ENCODE measurements at places on chromosomes 1 and 21.

GRCh38 chr1:191595170-191595569, 563.1 kb upstream of the RGS18 start:
- no peak for DNase-seq

DNA sequence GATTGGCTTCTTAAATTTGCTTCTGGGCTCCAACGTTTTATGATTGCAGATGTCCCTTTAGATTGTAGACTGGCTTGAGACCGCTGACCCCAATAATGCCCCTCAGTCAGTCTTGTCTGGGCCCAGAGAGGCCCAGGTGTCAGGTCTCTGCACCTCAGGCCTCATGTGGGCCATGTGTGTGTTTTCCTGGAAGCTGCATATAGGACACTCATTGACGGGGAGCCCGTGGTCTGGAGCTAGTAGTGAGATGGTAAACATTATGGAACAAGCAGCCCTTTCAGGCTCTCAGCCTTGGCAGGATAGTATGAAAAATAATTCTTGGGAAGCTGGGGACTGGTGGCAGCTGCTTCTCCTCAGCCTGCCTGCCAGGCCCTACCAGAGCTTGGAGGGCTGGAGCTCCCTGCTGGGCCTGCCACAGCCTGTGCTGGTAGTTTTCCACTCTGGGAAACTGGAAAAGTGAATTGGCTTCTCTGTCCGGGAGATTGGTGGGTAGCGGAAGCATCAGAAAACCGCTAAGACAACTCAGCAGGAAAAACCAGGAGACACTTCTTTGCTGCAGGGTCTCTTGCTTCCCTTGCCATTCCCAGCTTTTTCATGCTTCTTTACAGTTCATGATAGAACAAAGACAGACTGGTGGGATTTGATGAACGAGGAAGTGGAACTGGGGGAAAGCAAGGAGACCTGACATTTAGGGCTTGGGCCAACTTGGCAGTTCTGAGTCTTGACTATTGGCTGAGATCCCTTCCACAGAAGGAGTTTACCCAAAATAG, 57.8 kb upstream of the HSD17B7 start:
- no peak for DNase-seq

DNA sequence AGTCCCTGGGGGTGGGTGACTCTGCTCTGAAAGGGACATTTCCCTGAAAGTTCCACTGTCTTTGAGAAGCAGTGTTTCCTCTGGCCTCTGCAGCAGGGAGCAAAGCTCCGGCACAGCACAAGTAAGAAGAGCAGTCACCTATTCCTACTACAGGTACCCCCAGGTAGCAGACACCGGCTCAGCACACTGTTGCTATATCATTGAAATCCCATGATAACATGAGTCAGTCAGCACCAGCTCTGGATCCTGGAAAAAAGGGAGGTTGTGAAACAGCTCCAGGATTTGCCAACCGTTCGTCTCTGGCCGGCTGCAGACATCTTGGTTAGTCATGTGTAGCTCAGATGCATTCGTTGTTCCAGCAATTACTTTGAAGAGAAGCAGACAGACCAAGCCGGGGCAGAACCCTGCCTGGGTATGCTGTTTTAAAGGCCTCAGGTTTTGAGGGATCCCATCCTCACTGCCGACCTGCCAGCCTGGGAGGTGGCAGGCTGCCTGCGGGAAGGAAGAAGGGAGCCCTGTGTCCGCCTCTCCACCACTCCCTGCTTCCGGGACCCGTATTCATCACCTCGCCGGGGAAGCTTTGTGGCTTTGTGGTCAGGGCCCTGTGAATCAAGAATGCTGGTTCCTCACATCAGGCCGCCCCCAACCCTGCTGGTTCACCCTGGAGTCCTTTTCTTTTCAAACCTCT, 139.2 kb downstream of the CLIC6 start:
- peak; percentile 70 for DNase-seq

GRCh38 chr1:65958561-65959350, 166.1 kb downstream of the PDE4B start:
- peak; percentile 41 for DNase-seq

DNA sequence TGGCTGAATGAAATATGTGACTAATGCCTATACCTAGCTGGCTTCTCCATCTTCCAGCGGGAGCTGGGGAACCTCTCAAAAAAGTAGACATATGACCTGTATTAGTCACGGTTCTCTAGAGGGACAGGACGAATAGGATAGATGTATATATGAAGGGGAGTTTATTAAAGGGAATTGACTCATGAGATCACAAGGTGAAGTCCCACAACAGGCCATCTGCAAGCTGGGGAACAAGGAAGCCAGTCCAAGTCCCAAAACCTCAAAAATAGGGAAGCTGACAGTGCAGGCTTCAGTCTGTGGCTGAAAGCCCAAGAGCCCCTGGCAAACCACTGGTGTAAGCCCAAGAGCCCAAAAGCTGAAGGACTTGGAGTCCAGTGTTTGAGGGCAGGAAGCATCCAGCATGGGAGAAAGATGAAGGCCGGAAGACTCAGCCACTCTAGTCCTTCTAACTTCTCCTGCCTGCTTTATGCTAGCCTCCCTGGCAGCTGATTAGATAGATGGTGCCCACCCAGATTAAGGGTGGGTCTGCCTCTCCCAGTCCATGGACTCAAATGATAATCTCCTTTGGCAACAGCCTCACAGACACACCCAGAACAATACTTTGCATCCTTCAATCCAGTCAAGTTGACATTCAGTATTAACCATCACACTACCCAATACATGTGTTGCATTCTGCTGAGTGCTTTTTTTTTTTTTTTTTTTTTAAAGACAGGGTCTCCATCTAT, 19.6 kb downstream of the OLIG1 start:
- peak; percentile 91 for DNase-seq

GRCh38 chr1:202234331-202235002, 40.9 kb downstream of the LGR6 start:
- DNase-seq = no peak

DNA sequence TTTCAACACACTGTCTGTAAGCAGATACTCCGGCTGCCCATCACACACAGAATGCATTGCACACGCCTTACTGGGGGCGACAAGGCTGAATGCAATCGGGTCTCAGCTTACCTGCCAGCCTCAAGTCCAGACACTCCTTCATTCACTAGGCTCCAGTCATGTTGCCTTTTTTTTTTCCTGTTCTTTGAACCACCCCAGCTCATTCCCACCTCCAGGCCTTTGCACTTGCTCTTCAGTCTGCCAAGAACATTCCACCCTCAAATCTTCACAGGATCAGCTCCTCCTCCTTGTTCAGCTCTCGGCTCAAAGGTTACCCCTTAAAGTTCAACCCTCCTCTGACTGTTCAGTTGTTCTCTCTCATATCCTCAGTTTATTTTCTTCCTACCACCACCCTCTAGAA, 181.9 kb upstream of the ESRRG start:
- no peak for DNase-seq

GRCh38 chr21:38256599-38257302, at the start of gene KCNJ15:
KCNJ15 (plus strand) TSS chr21:38256991; CDS start chr21:38299262, 42,271 bp downstream.
- DNase-seq = no peak

Data from MV-4-11 (cell line).